ENCODE measurements at places on chromosomes 12 and 14. TPM values are rescaled to one million over a fixed set of nuclear protein-coding genes. Genes with fewer than 3 reads are reported as not detected.

- no peak overlapping the region for H3K4me3 ChIP-seq
- no peaks in the 10 kb centered on the region for H3K27me3 ChIP-seq
- peak; percentile 98 for DNase-seq
These were observed 18.4 kb downstream of the ANO6 start for GRCh38 chr12:45234139-45234865.

DNA sequence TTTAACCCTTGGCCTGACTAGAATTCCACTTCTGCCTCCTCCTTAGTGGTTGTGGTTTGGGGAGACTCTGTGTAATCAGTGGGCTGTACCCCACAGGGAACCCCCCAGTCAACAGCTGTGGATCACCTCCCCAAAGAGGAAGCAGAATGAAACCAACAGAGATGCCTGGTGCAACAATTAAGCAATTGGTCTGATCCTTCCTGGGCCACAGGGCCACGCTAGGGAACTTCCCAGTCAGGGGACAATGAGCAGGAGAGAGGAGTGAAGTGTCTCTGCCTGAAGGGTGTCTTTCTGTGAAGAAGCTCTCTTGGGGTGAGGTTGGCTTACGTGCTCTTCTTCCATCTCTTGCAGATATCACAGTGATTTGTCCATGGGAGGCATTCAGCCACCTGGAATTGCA, 8.2 kb downstream of the PDE6H start:
- H3K4me1 ChIP-seq, result no peaks in the 10 kb centered on the region
- no peak for DNase-seq
- no peak overlapping the region for H3K4me3 ChIP-seq
- H3K27me3 ChIP-seq, result no peaks in the 10 kb centered on the region
- no peak overlapping the region for H3K27ac ChIP-seq

DNA sequence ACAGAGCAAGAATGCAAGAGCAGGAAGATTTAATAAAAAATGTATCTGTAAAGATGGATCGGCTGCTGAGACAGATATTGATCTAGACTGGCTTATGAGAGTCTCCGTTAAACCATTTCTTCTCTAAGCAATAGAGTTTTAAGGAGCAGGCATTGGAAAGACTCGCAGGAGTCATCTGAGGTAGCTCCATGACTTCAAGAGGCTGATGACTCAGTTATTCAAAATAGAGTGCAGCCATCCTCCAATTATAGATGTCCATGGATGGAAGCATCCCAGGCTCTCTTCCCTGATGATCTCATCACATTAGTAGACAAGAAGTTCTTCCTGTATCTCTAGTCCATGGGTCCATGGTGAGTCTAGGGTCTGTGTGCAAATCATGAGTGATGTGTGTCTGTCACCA, 638.3 kb upstream of the TMEM132C start:
- no peaks in the 10 kb centered on the region for H3K36me3 ChIP-seq
- no peaks in the 10 kb centered on the region for H3K4me1 ChIP-seq
- no peak overlapping the region for H3K4me3 ChIP-seq
- DNase-seq, result peak; percentile 2

AJUBA gene
- total RNA-seq, result 57.0 TPM

DNA sequence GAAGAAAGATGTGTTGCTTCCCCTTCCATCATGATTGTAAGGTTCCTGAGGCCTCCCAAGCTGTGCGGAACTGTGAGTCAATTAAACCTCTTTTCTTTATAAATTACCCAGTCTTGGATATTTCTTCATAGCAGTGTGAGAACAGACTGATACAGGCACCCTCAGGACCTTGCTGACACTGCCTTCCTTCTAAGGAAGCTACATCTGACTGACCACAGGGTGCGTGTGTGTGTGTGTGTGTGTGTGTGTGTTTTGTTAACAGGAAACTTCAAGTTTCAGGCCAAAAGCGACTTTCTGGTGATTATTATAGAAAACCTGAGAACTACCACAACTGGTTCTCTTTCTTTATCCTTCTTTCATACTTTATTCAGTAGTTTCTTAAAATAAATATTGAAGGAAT, 149.0 kb downstream of the CAPZA3 start:
- no peaks in the 10 kb centered on the region for H3K4me1 ChIP-seq
- no peak overlapping the region for H3K27ac ChIP-seq
- no peaks in the 10 kb centered on the region for H3K27me3 ChIP-seq
- DNase-seq, result no peak
- no peak overlapping the region for H3K4me3 ChIP-seq
- H3K36me3 ChIP-seq, result no peaks in the 10 kb centered on the region

YEATS4 gene
- 11.3 TPM for total RNA-seq

AQP2 gene
- not detected for total RNA-seq

GRCh38 chr14:94805680-94806288, 35.9 kb upstream of the GSC start:
- DNase-seq, result peak; percentile 23
- no peaks in the 10 kb centered on the region for H3K4me1 ChIP-seq
- no peaks in the 10 kb centered on the region for H3K27me3 ChIP-seq
- no peak overlapping the region for H3K27ac ChIP-seq
- no peak overlapping the region for H3K4me3 ChIP-seq
- no peaks in the 10 kb centered on the region for H3K36me3 ChIP-seq

DNA sequence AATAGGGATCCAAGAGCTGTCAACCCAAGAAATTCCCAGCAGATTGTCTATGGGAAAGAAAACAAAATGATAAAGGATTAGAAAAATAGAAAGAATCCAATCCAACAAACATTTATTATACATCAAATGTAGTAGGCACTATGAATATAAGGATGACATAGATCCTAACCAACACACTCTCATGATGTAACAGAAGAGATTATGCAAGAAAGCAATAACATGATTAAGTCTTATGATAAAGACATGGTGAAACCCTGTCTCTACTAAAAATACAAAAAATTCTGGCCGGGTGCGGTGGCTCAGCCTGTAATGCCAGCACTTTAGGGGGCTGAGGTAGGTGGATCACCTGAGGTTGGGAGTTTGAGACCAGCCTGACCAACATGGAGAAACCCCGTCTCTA, 2.7 kb downstream of the MED6 start:
- no peaks in the 10 kb centered on the region for H3K36me3 ChIP-seq
- H3K27ac ChIP-seq, result no peak overlapping the region
- DNase-seq, result no peak
- peaks cover 3% of the 10 kb centered on the region for H3K4me1 ChIP-seq
- H3K4me3 ChIP-seq, result no peak overlapping the region
- no peaks in the 10 kb centered on the region for H3K27me3 ChIP-seq

FGF6 gene
- total RNA-seq, result not detected

ZNF385A gene
- total RNA-seq, result 2.3 TPM

DNA sequence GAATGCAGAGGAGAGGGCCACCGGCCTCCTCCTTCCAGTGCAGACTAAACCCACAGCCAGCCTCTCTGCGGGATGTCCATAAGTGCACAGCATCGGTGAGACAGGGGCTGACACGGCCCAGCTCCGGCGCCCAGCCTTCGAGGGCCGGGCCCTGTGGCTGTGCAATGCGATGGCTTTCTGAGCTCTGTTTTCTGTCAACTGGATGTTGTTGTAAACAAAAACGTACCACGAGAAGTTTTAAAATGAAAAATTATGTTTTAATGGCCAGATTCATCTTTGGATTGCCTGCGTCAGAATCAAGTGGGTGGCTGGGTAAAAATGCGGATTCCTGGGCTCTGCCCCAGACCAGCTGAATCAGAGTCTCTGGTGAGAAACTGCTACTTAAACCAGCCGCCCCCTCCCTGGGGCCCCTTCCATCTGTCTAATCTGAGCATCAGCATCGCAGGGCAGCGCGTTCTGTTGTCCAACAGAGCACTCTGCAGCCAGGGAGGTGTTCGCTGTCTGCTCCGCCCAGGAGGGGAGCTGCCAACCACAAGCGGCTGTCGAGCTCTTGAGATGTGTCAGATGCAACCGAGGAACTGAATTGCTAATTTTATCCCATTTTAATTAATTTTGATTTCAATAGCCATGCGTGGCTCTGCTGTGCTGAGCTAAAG, 133.4 kb downstream of the RFLNA start:
- no peak overlapping the region for H3K4me3 ChIP-seq
- peaks cover 13% of the 10 kb centered on the region for H3K36me3 ChIP-seq
- peaks cover 34% of the 10 kb centered on the region for H3K4me1 ChIP-seq

DNA sequence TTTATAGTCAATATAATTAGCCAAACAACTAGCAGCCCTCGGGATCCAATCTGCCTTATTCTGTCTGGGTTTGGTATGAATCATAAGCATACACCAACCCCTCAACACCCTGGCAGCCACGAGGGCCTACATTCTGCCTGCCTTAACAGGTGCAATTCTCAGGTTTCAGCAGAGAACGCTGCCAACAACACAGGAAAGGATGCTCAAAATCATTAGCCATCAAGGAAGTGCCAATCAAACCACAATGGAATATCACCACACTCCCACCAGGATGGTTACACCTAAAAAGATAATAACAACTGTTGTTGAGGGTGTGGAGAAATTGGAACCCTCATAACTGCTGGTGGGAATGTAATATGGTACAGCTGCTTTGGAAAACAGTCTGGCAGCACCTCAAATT, 122.8 kb downstream of the TTC7B start:
- H3K4me3 ChIP-seq, result no peak overlapping the region
- no peaks in the 10 kb centered on the region for H3K27me3 ChIP-seq
- no peaks in the 10 kb centered on the region for H3K36me3 ChIP-seq
- no peak for DNase-seq

- H3K4me3 ChIP-seq, result no peak overlapping the region
- no peaks in the 10 kb centered on the region for H3K4me1 ChIP-seq
- H3K27ac ChIP-seq, result no peak overlapping the region
- no peak for DNase-seq
- no peaks in the 10 kb centered on the region for H3K36me3 ChIP-seq
These were observed 73.7 kb upstream of the USP44 start for GRCh38 chr12:95625012-95625411.

- no peak for DNase-seq
- H3K4me1 ChIP-seq, result no peaks in the 10 kb centered on the region
- H3K4me3 ChIP-seq, result no peak overlapping the region
- H3K27me3 ChIP-seq, result no peaks in the 10 kb centered on the region
- no peaks in the 10 kb centered on the region for H3K36me3 ChIP-seq
These were observed 1.5 kb downstream of the TCL1A start for GRCh38 chr14:95712398-95712797.

DNA sequence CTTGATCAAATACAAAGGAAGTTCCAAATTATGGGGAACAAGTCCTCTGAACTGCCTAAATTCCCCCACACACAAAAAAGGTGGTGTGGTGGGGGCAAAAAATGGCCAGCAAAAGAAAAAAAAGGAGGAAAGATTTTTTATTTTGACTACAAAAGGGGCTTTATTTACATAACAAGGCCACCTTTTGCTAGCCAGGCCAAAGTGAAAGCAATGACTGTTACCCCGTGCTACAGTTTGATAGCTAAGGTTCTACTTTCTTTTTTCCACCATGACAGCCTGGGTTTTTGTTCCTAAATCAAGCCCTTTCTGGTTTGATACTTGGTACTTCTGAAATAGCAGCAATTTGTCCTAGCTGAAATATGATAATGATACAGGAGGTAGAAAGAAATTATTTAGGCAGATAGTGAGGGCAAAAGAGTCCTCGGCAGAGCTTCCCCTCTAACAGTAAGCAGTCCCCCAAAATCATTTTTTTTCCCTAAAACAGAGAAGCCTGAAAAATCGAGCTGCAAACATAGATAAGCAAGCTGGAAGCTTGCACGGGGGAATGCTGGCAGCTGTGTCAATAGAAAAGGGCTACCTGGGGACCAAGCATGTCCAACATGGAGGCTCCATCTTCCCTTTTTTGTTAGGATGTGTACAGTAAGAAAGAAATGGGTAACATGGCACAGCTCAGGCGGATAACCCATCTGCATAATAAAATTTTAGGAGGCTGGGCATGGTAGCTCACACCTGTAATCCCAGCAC, 8.9 kb upstream of the B4GALNT1 start:
- no peaks in the 10 kb centered on the region for H3K27me3 ChIP-seq
- no peak overlapping the region for H3K4me3 ChIP-seq

DNA sequence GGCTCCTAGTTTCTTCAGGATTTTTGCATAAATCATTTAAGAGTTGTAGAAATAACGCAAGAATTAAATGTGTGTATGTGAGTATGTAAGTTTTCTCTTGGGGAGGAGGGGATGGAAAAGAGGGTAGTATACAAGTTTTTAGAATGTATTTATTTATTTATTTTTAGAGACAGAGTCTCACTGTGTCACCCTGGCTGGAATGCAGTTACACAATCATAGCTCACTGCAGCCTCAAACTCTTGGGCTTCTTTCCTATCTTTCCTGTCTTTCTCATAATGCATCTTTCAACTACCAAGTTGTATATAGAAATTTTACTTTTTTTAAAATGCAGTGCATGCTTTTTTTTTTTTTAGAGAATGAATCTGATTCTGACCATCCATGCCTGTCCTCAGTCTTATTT, 269.0 kb upstream of the GARIN2 start:
- no peaks in the 10 kb centered on the region for H3K27me3 ChIP-seq
- DNase-seq, result no peak
- H3K27ac ChIP-seq, result no peak overlapping the region
- no peaks in the 10 kb centered on the region for H3K4me1 ChIP-seq
- no peaks in the 10 kb centered on the region for H3K36me3 ChIP-seq
- no peak overlapping the region for H3K4me3 ChIP-seq

- H3K27me3 ChIP-seq, result no peaks in the 10 kb centered on the region
- peak; percentile 60 for DNase-seq
- H3K36me3 ChIP-seq, result no peaks in the 10 kb centered on the region
- H3K4me1 ChIP-seq, result no peaks in the 10 kb centered on the region
- no peak overlapping the region for H3K27ac ChIP-seq
These were observed 16.1 kb downstream of the PAWR start for GRCh38 chr12:79674629-79675028.

EEA1 gene
- total RNA-seq, result 38.0 TPM
